ENCODE measurements at places on chromosomes 1 and 21.

DNA sequence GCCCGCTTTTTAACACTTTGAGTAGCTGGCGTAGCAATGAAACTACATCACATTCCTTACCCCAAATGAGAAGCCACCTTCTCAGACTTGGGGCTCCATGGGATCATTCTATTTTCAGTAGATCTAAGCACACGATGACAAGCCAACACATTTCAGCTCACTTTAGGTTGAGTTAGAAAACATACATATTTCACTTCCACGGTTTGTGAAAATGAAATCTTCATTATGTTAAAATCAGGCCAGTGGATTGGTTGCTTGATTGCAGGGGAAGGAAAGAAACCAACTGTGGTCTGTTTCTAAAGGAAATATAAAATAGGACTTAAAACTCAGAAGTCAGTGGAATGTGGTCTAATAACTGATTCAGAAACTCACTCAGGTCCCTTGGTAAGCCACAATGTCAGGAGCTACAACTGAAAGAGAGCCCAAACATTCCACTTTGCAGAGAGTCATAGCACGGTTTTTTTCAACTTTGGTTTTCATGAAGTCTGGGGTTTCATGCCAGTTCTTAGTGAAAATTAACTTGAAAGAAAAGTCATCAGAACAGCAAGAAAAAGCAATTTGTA is 82.3 kb upstream of the TIAM1 start:
- DNase-seq = no peak

GRCh38 chr21:30033441-30033840 is 93.6 kb upstream of the GRIK1 start:
- no peak for DNase-seq

DNA sequence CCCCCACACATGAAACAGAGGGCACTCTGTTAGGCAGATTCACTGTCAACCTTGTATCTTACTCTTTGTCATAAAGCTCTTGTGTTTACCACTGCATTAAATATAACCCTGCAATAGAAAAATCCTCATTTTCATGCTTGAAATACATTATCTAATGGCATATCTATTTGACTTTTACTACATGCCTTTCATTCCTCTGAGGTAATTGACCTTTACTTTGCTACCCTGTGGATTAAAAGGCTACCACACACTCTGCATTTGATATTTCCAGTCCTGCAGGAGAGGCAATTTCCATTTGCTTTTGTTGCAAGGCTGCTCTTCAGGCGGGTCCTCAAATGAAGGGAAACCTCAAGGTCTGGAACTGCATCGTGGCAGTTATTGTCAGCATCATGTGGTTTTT is 238.0 kb downstream of the NTNG1 start:
- no peak for DNase-seq

DNA sequence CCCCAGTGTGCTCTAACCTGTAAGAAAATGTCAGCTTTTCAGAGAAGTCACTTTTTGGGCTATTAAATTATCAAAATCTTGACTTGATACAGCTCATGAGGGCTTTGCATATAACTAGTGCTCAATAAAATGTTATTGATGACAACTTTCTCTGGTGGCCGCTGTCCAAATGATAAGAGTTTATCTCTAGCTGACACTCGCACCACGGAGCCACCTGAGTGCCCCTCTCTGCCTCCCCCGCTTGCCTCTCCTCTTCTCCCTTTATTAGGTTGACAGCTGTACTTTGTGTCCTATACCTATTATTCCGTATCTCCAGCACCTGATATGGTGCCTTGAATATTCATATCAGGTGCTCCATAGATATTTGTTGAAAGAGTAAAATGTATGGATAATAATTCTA is 82.8 kb downstream of the PHTF1 start:
- DNase-seq = no peak

DNA sequence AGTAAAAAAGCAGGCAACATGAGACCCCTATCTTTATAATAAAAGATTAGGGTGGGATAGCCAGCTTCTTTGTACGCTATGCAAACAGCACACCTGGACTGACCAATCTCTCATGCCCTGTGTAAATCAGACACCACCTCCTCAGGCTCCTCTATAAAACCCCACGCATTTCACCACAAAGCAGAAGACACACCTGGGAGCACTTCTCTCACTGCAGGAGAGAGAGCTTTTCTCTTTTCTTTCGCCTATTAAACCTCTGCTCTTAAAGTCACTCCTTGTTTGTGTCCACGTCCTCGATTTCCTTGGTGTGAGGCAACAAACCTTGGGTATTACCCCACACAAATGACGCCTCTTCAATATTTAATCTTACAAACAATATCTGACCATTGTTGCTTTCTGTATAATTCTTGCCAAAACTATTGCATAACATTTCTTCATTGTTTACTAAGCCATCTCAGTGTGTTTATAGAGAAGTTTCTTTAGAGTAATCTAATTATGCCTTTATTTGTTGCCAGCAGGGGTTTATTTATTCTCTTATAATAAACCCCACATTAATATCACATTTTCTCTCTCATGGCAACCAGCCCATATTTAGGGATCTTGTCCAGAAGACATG is 31.6 kb upstream of the NUF2 start:
- DNase-seq = no peak

- no peak for DNase-seq
Measured at GRCh38 chr1:150309758-150310508, 11.4 kb upstream of the PRPF3 start.

DNA sequence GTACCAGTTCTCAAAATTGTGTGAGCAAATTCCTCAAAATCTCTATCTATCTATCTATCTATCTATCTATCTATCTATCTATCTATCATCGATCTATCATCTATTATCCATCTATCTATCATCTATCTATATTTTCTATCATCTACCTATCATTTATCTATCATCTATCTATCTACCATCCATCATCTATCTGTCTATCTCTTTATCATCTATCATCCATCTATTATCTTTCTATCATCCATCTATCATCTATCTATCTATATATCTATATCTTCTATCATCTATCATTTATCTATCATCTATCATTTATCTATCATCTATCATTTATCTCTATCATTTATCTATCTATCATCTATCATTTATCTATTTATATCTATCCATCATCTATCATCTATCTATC is 364.7 kb upstream of the GREM2 start:
- no peak for DNase-seq

- no peak for DNase-seq
Measured at GRCh38 chr1:199510314-199510713, 517.2 kb upstream of the NR5A2 start.

DNA sequence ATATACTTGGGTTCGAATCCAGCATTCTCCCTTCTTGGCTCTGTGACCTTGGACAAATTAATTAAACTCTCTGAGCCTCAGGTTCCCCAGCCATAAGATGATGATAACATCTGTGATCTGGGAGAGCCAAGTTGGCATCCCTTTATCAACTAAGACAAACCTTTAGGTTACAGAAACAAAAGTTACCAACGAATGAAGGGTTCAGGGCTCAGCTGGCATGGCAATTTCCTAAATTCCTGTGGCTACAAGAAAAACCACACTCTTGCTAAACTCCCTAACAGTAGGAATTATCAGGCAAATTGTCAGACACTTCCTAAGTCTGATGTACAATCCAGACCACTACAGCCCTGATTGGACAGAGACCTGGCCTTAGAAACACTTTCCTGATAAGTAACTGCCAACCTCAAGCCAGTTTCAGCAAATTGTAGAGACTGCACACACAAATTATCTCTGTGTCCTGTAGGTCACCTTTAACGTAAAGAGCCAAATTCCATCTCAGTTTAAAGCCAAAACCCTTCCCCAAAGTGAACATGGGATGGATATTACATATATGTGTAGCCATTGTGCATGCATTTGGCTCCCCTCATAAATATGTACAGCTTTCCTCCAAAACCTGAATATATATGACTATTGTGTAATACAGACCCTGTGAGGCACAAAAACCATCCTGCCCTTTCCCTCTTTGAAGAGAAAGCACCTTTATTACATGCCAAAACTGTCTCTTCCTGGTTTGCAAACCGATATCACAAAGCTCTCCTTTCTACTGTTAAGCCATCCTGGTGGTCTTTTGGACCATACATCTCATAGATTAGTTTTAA is 39.5 kb upstream of the EDARADD start:
- no peak for DNase-seq

GRCh38 chr1:40362699-40363098 is 10.8 kb upstream of the SMAP2 start:
- DNase-seq = no peak

DNA sequence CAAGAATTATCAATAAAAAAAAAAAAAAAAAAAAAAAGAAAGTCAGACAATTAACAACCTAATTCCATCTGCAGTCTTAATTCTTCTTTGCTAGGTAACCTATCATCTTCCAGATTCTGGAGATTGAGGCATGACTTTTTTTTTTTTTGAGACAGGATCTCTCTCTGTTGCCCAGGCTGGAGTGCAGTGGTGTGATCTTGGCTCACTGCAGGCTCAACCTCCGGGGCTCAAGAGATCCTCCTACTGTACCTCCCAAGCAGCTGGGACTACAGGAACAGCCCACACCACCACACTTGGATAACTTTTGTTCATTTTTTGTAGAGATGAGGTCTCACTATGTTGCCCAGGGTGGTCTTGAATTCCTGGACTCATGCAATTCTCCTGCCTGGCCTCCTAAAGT is 4.6 kb upstream of the RAD54L start:
- no peak for DNase-seq

DNA sequence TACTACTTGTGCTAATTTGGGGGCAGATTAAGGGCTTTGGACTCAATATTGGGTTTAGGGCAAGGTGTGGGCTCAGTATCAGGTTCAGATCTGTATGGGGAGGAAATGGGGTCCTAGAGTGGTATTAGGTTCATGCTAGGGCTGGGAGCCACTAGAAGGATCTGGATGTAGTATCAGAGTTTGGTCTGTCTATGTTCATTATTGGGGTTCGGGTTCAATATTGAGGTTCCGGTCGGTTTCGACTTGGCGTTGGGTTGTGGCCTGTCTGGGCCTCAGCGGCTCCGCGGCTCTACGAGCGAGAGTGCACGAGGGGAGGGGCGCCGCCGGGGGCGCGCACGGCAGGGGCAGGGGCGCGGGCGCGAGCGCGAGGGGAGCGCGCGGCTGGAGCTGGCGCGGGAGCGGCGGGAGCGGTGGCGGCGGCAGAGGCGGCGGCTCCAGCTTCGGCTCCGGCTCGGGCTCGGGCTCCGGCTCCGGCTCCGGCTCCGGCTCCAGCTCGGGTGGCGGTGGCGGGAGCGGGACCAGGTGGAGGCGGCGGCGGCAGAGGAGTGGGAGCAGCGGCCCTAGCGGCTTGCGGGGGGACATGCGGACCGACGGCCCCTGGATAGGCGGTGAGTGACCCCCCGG is at the start of gene PTPRF:
Gene PTPRF (plus strand): TSS at position 401 of the 624 bp plus-strand sequence. CDS start 14,193 bp downstream, outside the sequence.
- no peak for DNase-seq

GRCh38 chr1:232924874-232925273 is 25.5 kb upstream of the NTPCR start:
- no peak for DNase-seq

- DNase-seq = no peak
Measured at GRCh38 chr1:188027613-188028012, 1198.9 kb downstream of the PLA2G4A start.

DNA sequence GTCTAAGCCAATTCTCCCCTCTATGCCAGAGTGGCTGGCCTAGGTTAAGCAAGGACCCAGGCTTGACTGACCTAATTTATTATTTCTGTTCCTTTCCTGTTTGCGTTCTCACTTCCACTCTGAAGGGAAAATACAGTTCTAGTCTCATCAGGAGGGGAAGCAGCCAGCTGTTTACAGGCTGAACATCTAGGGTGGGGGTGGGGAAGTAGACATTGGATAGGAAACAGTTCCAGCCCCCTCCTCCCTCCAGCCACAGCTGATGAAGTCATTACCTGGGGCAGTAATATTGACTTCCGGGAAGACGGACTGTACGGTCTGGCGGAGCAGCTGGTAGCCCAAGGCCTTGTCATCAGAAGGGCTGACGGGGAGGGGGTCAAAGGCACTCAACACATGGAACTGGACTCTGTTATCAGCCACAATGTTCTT is 17.6 kb downstream of the PM20D1 start:
- DNase-seq = no peak

GRCh38 chr21:29419422-29419821 is 120.7 kb downstream of the BACH1 start:
- DNase-seq = no peak

DNA sequence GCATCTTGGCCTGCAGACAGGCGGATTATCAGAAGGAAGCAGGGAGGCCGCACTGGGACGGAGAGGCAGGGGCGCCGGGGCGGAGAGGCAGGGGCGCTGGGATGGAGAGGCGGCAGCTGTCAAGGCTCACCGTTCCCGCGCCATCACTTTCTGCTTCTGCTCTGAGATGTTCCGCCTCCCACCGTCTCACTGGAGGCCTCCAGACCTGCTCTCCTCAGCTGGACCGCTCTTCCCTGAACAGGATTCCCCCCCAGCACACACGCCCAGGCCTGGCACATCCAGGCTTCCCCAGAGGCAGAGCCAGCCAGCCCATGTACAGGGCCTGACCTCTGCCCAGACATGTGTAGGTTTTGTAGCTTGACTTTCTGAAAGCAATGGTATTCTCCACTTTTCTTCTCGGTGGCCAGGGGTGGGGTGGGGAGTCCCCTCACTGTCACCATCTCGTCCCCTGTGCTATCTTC is 84.1 kb downstream of the RIPK4 start:
- no peak for DNase-seq

DNA sequence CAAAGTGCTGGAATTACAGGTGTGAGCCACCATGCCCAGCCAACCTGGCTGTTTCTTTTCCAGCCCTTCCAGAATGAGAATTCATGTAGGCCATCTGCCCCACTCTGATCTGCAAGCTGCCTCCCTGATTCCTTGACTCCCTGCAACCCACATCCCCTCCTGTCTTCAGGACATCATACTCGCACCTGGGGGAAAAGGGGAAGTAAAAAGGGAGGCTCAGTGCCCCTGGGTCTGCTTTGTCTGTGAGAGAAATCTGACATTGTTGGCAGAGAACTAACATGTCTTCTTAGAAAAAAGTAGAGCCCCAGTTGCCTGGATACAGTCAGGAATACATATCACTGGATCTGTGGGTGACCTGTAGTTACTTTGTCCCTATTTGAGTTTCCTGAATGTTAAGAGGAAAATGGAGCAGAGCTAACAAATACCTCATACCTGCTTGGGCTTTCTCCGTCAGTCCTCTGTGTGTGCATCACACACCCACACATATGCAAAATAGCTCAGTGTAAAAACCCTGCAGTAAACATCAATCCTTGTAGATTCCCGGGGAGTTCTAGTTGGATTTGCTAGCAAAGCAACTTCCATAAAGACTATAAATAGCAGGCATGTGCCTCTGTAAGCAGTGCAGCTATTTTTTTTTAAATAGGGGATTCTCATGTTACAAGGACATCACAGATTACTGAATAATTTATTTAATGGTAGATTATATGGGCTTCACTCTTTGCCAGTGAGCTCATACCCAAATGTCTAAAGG is 62.9 kb downstream of the TEX35 start:
- no peak for DNase-seq

DNA sequence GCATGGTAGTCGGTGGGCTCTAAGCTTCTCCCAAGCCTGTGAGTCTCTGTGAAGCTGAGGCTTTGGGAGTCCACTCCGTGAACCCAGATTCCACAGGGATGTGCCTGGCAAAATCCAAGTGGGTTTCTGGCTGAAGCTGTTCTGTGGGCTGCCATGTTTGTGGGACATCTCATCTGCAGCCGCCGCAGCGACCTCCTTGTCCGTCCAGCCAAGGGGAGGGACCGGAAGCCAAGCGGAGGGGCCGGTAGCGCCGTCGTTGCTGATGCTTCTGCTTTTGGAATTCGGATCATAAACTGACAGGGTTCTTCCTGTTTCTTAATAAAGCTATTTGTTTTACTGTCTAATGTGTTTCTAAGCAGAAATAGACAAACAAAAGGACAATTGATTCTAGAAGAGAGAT is 13.3 kb downstream of the KIF26B start:
- no peak for DNase-seq

- no peak for DNase-seq
Measured at GRCh38 chr1:234315091-234315541, 58.1 kb upstream of the COA6 start.

- DNase-seq = no peak
Measured at GRCh38 chr1:3471356-3472087, 17.1 kb downstream of the ARHGEF16 start.

Data from activated CD8-positive, alpha-beta memory T cell treated with anti-CD3 and anti-CD28 coated beads for 1 hour (primary cell).